ENCODE measurements at places on chromosomes 4 and X.
A peak's percentile ranks its signal among the peaks of the same experiment; 100 is the strongest.

- DNase-seq = no peak
Observed at GRCh38 chr4:106365613-106366012, 3.0 kb downstream of the GIMD1 start.

- no peak for DNase-seq
Observed at GRCh38 chrX:21408307-21408706, 34.1 kb downstream of the CNKSR2 start.

- no peak for DNase-seq
Observed at GRCh38 chrX:66863721-66864120, 224.8 kb upstream of the EDA2R start.

DNA sequence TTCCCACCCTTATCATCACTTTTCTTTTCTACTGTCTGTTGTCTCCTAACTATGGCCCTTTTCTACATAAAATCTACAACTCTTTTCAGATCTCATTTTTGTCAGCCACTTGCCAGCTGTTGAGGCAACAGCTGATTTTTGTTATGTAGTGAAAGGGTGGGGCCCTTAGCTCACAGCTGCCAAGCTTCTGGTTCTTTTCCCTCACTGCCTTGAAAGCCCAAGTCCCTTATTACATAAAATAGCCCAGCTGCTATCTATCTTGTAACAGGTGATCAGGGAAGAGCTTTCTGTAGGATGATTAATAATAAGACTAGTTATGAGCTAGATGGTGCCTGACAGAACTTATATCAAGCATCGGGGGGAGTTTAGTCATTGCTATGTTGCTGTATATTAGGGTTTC, 45.9 kb downstream of the ADGRL3 start:
- no peak for DNase-seq

DNA sequence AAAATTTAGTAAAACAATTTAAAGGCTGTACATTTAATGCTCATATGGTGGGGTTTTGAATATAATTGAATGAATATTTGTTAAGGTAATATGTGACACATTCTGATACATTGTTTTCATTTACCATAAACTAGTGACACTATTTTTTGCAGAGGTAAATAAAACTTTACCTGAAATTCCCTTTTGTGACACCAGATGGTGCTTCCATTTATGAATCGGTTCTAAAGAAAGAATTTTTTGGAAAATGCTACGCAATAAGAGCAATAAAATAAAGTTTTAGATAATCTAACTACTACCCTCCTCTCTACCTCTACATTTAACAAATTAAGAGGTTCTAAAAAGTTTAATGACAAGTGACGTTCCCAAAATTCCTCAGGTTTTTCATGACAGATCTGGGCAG, 448.9 kb downstream of the MAGEB5 start:
- DNase-seq = no peak

- no peak for DNase-seq
Observed at GRCh38 chr4:6992728-6993677, 50.2 kb upstream of the TADA2B start.

GRCh38 chr4:77450006-77450405, 155.6 kb upstream of the CXCL13 start:
- DNase-seq = no peak

DNA sequence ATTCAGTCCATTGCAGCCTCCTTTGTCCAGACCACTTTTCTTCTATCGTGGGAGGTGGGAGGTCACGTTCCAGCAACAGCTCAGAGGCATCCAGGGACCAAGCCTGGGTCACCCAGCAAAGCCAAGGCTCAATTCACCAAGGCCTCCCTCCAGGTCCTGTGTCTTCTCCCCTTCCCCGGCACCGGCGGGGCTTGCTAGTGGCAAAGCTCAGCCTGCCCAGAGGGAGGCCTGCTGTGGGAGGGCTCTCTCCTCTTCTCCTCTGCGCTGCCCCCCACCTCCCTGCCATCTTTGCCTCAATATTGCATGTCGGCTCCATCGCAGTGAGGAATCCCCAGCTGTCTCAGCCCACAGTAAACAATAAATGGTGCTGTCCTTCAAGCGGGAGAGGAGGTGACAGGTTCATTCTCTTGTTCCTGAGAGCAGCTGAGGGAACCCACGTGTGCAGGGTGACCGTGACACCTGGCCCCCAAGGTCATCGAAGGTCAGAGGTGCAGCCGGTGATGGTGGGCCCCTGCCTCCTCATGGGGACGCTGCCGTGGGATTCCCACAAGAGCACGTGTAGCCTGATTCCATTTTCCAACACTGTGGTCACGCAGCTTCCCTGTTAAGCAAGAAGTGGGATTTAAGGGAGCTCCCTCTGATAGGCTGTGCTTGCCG, 111.5 kb upstream of the PSAPL1 start:
- DNase-seq = no peak

- DNase-seq = no peak
Observed at GRCh38 chrX:71216485-71216884, 6.5 kb upstream of the GJB1 start.

GRCh38 chr4:138675685-138676084, 339.9 kb upstream of the NOCT start:
- DNase-seq = no peak

DNA sequence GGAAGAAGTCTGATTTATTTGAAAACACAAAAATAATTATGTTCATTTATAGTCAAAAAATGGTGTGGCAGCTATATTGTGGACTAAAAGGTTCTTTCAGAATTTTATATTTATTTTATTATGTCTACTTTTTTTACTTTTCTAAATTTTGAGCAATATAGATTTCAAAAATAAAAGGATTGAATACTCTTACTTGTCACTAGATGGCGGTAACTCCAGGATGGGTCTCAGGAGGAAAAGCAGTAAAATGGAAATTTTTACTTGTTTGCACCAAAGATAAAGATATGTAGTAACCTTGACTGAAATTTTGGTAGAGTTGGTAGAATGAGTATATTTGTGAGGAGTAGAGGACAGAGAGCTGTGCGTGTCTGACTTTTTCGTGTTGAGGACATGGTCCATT, 14.5 kb upstream of the DACH2 start:
- DNase-seq = peak; percentile 0

- DNase-seq = no peak
Observed at GRCh38 chrX:72395237-72395636, 89.5 kb upstream of the CITED1 start.

GRCh38 chr4:160129439-160129838, 1026.6 kb downstream of the RAPGEF2 start:
- no peak for DNase-seq

- DNase-seq = no peak
Observed at GRCh38 chrX:24175276-24175675, 25.7 kb downstream of the ZFX start.

GRCh38 chr4:94527556-94528233, 76.0 kb downstream of the PDLIM5 start:
- DNase-seq = no peak

GRCh38 chrX:114267142-114267541, 316.7 kb upstream of the HTR2C start:
- DNase-seq = no peak

Measured in NCI-H446 treated with DMSO at 0.1 percent for 48 hours (cell line).